Muscle of back (tissue), 13 donors: ENCODE measurements at places on chromosomes 5 and 9. TPM values are rescaled to one million over a fixed set of nuclear protein-coding genes. Genes with fewer than 3 reads are reported as not detected.

DNA sequence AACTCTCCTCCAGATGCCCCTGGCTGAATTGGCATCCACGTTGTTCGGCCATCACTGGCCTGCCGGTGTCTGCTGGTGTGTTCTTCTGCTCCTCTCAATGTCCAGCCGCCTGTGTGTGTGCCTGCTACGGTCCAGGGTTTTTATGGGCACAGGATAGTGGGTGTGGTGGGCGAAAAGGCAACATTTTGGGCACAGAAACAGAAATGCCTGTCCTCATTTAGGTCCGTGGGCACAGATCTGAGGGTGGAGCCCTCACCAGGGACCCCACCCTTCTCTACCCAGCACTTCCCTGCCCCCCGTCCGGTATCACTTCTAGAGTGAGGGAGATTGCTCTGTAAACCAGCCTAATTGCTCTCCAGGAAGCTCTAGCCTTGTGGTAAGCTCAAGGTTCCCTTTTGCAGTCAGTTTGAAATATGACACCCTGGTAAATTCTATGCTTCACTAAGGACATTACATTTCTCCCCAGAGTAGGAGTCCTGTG lies 410.1 kb downstream of the MAT2B start:
- DNase-seq = no peak

DNA sequence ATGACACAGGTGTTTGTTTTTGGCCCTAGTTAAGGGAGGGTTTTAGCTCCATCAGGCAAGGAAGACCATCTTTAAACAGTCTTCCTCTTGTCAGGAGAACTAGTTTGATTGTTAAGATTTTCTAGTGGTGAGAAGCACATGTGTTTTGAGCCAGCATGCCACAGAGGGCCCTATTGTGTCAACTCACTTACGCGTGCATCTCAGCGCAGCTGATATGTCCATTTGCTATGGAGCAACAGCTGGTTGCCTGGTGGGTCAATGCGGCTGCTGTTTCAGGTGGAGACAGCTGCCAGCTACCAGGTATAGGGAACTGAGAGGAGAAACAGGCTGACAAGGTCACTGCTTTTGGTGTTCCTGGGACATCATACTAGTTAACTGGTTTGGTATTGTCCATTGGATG lies 100.5 kb upstream of the PRRC1 start:
- DNase-seq = peak; percentile 51

- DNase-seq = no peak
Measured at GRCh38 chr9:133874060-133874657, 118.0 kb downstream of the VAV2 start.

DNA sequence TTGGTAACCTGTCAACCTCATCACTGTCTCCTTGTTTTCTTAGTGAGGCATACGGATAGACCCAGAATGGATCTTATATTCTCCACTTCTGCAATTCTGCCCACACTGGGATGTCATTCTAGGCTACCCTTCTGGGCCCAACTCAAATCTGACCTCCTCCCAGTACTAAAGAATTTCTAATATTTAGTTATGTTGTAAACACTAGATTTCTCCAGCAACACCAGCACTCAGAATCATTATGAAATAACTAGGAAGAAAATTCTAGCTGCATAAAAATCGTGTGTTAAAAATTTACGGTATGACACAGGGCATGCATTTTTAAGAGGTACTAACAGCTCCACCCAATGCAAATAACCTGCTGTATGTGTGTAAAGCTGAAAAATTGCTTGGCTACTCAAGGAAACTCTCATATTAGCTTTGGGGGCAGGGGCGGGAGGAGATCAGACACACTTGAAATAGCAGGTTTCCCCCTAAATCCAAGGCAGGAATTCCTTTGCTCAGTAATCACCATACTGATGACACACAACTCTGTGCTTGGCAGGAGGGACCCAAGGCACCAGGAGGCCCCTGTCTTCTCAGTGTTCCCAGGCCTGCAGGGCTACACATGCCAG lies 27.3 kb downstream of the MACROH2A1 start:
- no peak for DNase-seq

DNA sequence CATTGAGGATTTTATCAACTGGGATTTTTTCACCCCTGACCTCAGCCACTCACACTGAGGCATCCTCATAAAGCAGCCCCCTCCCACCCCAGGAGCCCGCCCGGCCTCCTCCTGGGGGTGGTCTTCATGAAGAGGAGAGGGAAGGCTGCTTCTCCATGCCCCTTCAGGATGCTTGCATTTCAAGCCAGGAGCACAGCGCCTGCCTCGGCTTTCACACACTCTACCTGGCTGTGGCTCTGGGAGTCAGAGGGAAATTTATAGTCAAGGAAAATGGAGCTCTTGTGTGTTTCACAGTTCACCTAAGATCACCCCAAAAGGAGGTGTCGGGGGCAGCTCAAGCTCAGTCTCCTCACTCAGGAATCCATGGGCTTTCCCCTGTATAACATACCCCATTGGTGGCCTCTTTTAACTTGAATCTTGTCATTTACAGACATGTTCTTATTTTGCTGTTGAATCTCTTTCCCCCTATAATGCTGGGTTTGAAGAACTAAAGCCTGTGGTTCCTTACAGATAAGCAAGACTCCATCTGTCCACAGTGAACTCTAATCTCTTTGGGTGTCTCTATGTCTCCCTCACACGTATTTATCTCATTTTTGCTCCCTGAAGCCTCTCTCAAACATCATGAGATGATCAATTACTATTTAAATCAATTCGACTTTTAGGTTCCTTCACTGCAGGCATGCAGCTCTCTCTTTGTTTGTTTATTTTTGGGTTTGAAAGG lies 22.6 kb upstream of the IQGAP2 start:
- no peak for DNase-seq

- DNase-seq = peak; percentile 42
Measured at GRCh38 chr9:114271556-114272510, 51.1 kb upstream of the ORM1 start.

GRCh38 chr9:135909371-135909770 lies 2.0 kb upstream of the CAMSAP1 start:
- DNase-seq = no peak

DNA sequence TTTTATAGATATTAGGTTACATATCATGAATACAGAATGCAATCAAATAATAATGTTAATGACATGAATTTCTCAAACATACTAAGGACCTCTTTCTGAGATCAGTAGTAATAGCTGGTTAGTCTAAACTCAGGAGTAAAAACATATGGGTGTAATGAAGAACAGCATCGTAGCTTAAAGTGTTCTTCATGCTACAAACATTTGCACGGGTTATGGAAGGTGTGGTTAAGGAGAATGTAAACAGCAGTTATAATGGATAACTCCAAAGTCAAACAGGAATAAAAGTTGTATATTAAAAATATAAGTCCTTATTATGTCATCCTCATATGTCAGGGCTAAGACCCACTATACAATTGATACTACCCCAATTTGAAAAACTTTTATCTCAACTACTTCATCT lies 112.5 kb downstream of the RICTOR start:
- DNase-seq = no peak

DNA sequence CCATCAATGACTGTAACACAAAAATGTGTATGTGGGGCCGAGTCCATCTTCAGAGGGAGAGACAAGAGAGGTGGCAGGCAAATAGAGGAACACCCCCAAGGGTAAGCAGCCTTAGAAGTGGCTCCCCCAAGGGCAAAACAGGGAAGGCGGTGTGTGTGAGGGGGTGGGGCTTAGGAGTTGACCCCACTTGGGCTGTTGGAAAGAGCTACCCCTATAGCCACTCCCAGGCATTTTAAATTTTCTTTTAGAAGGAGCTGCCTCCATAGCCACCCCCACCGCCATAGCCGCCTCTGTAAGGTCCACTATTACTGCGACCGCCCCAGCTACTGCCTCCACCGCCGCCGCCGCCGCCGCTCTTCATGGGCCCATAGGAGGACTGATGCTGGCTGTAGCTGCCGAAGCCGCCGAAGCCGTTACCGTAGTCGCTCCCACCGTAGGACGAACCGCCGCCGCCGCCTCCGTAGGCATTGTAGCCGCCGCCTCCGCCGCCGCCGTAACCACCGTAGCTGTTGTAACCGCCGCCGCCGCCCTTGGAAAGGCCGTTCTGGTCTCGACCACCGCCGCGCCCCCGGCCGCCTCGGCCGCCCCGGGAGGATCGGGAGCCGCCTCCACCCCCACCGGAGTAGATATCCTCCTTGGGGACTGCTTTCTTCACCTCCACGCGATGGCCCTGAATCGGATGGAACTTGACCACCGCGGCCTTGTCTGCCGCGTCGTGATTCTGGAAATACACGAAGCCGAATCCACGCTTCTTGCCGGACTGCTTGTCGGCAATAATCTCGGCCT lies 1.1 kb downstream of the HNRNPA0 start:
- DNase-seq = peak; percentile 63

DNA sequence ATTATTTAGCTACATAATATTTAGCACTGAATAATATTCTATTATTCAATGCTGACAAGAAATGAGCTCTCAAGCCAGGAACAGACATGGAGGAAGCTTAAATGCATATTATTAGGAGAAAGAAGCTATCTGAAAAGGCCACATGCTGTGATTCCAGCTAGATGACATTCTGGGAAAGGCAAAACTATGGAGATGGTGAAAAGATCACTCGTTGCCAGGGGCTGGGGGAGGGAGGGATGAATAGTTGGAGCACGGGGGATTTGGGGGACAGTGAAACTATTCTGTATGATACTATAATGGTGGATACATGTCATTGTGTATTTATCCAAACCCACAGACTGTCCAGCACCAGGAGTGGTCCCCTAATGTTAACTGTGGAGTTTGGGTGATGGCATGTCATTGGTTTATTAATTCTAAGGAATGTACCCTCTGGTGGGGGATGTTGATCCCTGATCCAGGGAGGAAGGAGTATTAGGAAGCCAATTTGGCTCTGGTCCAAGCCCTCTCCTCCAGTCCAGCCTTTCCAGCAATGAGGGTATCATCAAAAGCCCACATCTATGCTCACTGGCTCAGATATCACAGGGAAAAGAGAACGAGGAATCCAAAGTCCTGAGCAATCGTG lies 162.5 kb downstream of the COL23A1 start:
- no peak for DNase-seq

DNA sequence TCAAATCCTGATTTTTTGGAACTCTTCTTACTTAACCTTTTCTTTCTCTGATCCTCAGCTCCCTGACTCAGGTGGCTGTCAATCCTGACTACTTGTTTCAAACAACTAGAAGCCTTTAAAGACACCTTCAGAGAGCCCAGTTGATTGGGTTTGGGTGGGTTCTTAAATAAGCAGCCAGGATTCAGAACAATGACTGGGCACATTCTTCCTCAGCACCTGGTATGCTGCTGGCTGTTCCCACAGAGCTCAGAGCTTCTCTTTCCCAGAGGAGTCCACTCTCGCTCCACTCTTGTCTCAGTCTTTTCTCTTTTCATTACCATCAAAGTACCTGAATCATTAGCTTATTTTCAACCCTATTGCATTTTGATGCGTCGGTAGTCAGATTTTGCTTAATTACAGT lies 22.5 kb downstream of the PCSK5 start:
- no peak for DNase-seq

- no peak for DNase-seq
Measured at GRCh38 chr9:123637606-123637944, 281.6 kb downstream of the CRB2 start.

DNA sequence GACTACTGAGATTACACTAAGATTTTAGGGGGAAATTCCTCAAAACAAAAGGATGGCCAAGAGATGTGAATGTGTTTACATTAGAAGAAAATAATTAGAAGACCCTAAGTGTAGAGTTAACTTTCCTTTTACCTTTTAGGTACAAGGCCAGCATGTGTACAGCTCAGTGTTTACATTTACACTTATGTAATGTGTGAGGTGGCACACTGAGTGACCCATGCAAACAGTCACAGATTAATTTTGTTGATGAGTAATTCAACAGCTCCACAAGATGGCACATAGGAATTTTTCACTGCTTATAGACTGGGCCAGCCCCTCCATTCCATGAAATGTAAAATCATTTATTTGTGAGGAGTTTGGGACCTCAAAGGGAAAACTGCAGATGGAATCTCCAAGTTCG lies 90.1 kb upstream of the SLC12A2 start:
- DNase-seq = no peak

DNA sequence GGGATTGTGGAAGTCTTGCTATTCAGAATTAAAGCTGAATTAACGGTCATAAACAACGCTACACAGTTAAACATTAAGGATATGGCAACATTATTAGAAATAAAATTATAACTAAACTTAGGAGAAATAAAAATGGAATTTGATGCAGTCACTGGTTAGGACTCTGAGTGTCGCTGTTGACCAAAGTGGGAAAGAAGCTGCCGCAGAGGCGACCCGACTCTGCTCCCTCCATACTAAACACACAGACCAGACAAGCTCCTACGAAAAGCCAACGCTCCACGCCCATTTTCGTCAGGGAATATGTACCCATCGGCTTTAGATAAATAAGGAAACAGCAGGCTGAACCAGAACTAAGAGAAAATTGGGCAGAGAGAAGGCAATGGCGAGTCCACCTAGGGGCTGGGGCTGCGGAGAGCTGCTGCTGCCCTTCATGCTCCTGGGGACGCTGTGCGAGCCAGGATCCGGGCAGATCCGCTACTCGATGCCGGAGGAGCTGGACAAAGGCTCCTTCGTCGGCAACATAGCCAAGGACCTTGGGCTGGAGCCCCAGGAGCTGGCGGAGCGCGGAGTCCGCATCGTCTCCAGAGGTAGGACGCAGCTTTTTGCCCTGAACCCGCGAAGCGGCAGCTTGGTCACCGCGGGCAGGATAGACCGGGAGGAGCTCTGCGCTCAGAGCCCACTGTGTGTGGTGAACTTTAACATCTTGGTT lies at the start of gene PCDHGA5:
Gene PCDHGA5 (plus strand): TSS at position 211 of the 709 bp plus-strand sequence. CDS start 169 bp downstream, at position 380.
- peak; percentile 17 for DNase-seq

DNA sequence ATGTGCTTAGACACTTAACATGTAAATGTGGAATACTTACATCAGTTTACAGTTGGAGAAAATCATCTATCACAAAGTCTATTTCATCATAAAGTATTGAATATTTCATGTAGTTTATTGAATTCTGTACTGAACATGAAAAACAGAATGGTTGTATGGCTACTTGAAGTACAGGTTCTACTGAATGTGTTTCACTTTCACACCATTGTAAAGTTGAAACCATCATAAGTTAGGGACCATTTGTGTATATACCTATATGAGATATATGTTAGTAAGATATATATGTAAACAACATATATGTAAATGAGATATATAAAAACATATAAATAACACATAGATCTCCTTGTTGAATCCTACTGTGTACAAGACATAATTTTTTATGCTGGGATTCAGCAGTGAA lies 63.0 kb upstream of the TAF11L2 start:
- DNase-seq = no peak

RMRP gene
- 7.1 TPM for polyA plus RNA-seq

FGD3 gene
- 2.1 TPM for polyA plus RNA-seq

PPP3R2 gene
- not detected for polyA plus RNA-seq

FOXD4L4 gene
- not detected for polyA plus RNA-seq

DOCK8 gene
- polyA plus RNA-seq = 7.5 TPM

IL13 gene
- 0.41 TPM for polyA plus RNA-seq

OR1Q1 gene
- not detected for polyA plus RNA-seq

CDX1 gene
- polyA plus RNA-seq = 0.39 TPM

SERF1A gene
- 1.7 TPM for polyA plus RNA-seq

PCDHA5 gene
- 0.07 TPM for polyA plus RNA-seq
